ENCODE measurements at places on chromosomes 6 and 20.

DNA sequence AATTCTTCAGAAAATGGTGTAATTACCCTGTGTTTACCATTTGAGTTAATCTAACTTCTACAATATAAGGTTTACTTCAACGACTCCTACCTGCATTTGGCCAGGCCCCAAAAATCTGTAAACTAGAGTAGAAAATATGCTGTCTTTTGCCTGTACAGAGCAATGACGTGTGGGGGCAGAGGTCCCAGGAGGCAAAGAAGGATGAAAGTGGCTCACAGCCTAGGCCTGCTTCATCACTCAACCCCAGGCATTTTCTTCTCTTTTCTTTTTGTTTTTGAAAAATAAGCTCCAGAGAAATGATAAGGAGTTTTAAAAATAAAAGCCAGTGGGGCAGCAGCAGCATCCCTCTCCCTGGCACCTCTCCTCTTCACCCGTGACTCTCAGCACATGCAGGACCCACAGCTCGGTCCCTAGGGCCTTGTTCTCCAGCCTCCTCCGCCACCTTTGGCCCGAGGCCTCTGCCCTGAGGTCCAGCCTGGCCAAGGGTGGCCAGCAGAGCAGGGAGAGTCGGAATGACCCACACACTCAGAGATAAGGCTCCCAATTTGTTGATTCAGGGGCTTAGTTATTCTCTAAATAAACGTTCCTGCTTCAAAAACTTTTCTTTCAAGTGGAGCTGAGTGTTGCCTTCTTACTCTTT, 310.3 kb upstream of the RNF24 start:
- no peak for DNase-seq

GRCh38 chr6:98835149-98836024, 1.0 kb downstream of the POU3F2 start:
- DNase-seq = no peak

GRCh38 chr6:3965071-3965718, 113.7 kb downstream of the FAM217A start:
- no peak for DNase-seq

DNA sequence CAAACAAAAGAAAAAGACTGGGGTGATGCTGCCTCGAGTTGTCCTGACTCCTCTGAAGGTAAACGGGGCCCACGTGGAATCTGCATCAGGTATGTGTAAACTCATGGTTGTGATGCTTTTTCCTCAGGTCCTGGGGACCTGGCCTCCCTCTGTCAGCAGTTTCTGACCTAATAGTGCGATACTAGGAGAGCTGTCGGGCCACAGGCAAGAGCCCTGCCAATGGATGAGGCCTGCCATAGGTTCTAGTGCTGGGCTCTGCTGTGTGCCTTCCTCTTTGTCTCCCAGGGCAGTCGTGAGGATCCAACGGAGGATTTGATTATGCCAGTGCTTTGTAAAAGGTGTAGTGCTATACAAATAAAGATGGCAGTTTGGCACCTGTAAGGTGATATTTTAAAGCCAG, 71.2 kb downstream of the ASXL1 start:
- no peak for DNase-seq

DNA sequence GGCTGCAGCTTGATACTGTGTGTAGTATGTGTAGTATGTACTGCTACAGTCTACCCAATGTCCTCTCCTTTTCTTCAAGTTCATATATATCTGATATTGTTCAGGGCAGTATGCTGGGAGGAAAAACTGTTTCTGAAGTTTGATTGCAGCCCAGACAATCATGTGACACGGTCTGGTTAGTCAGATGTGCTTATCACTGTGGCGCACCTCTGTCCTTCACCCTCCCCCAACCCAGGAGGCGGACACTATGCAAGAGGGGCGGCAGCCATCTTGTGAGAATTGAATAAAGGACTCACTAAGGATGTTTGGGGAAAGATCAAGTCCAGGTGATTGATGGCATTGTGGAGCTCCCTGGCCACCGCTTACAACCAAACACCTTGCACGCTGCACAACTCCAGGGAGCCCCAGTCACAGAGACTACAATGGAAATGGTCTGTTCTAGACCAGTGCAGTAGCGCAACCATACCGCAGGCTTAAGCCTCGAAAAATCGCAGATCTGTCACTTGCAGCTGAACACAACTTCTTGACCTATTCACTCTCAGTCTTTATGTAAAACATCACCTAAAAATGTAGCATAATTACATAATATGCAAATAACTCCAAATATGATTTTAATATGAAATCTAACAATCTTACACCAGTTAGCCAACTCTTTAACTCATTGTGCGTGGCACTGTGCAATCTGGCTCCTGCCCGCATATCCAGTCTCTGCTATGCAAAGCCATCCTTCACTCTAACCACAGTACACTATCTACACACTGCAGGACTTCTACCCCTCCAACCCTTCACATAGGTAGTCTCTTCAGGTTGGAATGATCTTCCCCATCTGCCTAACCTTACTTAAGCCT, 79.3 kb downstream of the VGLL2 start:
- no peak for DNase-seq

Measured in NCI-H748 treated with DMSO at 0.1 percent for 48 hours (cell line).